Kidney (tissue), 22 donors: ENCODE measurements at places on chromosomes 12 and 14. TPM values are rescaled to one million over a fixed set of nuclear protein-coding genes. Genes with fewer than 3 reads are reported as not detected.

The CD69 gene
- 25.0 TPM for total RNA-seq

The EML1 gene
- 35.9 TPM for total RNA-seq

The HOXC4 gene
- 24.5 TPM for total RNA-seq

The DLK1 gene
- total RNA-seq = not detected

The TTC9 gene
- total RNA-seq = 5.2 TPM

The ADAM21 gene
- total RNA-seq = 0.13 TPM
